Esophagus mucosa (tissue), 1 donor: ENCODE measurements at places on chromosomes 7 and 10. TPM values are rescaled to one million over a fixed set of nuclear protein-coding genes. Genes with fewer than 3 reads are reported as not detected.

Gene CREM
- 8.6 TPM for total RNA-seq

Gene MARVELD1
- 12.1 TPM for total RNA-seq

Gene CYP3A7
- not detected for total RNA-seq

DNA sequence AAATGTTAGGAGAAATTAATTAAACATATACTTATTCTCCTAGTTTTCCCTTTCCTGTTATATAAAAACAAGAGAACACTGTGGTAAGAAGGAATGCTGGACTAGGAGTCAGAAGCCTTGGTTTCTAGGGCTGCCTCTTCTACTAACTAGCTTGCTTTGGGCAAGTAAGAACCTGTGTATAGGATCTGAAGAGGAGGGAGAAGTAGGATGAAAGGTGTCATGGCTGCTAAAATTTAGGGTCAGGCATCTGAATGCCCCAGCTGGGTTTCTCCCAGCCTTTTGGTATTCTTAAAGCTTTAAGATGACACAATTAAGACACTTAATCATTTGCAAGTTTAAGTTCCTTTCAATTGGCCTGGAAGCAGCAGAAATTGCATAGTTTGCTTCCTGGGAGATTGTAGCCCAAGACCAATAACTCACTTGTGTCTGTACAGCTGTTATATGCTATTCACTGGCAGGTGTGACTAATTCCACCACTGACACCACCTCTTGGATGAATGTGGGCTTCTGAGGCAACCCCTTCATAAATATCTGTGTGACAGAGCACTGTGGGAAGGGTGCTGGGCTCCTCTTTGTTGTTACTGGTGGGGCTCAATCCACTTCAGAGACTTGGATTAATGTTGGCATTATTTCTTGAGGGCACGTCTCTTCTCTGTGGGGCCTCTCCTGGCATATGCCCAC is 137.2 kb downstream of the LRMDA start:
- peak; percentile 53 for ATAC-seq

DNA sequence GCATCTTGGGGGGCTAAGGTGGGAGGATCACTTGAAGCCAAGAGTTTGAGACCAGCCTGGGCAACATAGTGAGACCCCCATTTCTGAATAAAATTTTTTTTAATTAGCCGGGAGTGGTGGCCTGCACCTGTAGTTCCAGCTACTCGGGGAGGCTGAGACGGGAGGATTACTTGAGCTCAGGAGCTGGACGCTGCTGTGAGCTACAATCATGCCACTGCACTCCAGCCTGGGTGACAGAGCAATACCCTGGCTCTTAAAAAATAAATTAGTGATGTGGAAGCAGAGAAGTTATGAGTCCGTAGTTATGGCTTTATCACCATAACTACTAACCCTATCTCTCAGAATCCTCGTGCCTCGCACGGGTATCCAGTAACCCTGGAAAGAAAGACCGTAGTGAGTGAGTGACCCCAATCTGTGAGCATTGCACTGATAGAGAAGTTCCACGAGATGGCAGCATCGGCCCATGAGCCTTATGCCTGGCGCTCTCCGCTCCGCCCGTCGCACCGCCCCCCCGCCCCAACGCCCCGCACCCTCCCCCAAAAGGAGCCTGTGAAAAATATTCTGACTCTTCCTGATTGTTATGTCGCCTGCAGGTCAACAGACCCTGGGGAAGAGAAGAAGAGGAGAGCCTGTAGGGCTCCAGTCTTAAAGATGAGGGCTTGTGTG is 4.9 kb upstream of the SLC29A3 start:
- peak; percentile 60 for ATAC-seq

DNA sequence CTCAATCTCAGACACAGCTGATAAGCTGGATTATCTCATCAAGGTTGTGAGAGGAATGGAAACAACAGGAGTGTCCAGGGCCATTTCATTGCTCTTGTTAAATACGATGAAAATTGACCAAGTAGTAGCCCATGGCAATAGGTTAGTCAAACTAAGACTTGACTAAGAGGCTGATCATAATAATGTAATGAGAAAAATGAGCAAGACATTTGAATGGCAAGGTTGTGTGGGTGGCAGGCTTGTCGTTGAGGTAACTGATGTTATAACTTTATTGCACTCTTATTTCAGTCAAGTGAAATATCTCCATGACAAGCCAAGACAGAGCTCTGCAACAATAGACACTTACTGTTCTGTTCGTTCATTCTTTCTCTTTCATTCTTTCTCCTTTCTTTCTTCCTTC is 532.0 kb downstream of the GATA3 start:
- ATAC-seq = no peak

GRCh38 chr10:127695431-127695830 is 41.6 kb upstream of the FOXI2 start:
- no peak for ATAC-seq

DNA sequence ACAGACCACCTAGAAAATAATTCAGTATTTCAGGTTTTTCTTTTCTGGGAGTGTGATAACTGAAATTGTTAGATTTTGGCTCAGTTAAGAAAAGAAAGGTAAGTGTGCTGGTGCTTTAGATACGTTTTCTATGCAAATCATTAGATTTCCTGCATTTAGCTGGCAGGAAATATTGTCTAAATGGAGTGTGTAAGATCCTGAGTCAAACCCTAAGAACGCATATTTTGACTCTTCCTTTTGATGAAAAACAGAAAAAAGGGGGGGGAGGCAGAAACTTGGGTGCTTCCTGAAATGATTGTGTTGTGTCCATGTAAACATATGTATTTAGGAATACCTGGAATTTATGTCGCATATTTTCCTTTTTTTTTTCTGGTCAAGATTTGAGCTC is 1.2 kb downstream of the GRK5 start:
- no peak for ATAC-seq

GRCh38 chr10:48414778-48415177 is 108.3 kb downstream of the MAPK8 start:
- ATAC-seq = peak; percentile 35

- ATAC-seq = no peak
Measured at GRCh38 chr10:93086289-93086688, 12.6 kb downstream of the CYP26A1 start.
